ENCODE measurements at places on chromosomes 5 and 9.

DNA sequence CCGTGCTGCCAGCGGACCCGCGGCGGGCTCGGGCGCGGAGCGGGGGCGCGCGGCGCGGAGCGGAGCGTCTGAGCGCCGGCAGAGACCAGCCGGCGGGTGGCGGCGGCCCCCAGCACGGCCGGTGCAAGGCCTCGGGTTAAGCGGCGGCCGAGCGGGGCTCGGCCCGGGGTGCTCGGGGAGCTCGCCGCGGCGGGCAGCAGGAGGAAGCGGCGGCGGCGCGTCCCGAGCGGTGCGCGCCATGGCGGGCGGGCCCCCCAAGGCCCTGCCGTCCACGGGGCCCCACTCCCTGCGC is 150 bp downstream of the SNX30 start:
- DNase-seq = no peak

DNA sequence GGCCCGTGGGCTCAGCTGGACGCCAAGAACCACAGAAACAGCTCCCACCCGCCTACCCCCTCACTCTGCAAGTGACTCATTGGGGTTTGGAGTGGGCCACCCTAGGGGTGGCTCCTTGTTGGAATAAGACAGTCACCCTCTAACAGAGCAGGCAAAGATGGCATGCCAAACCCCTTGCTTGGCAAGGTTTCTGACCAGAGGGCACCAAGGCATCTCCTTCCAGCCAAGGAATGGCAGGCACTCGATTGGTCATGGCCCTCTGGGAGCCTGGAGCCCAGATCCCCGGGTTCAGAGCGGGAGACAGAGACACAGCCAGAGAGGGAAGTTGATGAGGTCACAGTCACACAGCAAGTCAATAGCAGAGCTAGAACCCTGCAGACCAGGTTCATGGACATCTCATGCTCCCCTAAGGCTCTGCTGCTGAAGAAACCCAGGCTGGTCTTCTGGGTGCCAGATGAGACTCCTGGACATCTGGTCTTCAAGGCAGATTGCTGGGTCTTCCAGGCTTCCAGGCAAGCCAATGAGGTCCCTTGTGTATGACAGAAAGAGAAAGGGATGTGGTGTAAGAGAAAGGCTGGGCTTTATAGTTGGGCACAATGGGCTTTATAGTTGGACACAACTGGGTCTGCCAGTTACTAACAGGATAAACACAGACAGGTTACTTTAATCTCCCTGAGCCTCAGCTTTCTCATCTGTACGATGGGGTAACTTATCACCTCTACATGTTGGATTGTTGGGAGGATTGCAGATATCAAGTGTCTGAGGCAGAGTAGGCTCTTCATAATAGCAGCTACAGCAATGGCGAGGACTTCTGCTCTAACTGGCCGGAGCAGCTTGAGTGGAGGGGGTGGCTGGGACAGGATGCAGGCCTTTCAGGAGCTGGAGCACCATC is 23.3 kb upstream of the KIF12 start:
- no peak for DNase-seq

DNA sequence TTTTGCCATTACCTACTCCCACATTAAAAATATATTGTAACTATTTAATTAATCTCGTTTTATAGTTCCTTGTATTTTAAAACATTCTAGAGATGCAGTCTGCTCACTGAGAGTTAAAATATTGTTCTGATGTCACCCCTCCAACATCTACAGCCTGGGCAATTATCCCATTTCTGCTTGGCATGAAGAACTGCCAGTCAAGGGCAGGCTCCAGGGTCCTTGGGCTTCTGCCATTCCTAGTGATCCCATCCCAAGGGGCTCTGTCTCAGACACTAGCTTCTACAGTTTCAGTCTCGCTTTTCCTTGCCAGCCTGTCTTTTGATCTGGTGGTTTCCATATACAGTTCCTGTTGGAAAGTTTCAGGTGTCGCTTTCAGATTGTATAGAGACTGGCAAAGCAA is 287.2 kb downstream of the TMEM232 start:
- DNase-seq = no peak

DNA sequence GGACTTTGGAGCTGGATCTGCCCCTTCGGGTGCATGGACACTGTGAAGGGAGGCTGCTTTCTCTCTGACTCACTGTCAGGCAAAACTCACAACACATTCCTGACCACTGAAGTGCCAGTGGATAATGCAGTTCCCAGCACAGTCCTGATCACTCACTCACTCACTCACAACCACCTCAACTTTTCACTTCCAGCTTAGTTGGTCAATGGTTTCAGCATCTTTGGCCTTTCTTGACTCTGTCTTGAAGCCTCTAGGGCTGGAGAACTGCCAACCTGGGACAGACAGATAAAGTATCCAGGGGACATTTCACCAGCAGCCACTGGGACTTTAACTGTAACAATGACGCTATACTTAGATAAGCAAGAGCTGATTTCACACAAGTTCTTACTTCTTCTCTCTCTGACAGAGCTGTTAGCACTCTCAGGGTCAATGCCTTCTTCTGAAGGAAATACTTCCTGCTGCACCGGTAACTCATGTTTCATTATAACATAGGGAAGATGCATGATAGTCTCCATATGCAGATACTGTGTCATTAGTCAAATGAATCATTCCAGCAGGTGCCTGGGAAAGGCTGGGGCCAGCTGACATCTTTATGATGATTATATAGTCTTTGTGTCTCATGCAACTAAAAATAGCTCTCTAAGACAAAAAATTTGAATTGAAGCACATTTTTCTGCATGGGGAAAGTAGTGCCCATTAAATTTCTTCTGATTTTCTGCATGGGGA is 499.0 kb downstream of the SEMA5A start:
- DNase-seq = no peak

DNA sequence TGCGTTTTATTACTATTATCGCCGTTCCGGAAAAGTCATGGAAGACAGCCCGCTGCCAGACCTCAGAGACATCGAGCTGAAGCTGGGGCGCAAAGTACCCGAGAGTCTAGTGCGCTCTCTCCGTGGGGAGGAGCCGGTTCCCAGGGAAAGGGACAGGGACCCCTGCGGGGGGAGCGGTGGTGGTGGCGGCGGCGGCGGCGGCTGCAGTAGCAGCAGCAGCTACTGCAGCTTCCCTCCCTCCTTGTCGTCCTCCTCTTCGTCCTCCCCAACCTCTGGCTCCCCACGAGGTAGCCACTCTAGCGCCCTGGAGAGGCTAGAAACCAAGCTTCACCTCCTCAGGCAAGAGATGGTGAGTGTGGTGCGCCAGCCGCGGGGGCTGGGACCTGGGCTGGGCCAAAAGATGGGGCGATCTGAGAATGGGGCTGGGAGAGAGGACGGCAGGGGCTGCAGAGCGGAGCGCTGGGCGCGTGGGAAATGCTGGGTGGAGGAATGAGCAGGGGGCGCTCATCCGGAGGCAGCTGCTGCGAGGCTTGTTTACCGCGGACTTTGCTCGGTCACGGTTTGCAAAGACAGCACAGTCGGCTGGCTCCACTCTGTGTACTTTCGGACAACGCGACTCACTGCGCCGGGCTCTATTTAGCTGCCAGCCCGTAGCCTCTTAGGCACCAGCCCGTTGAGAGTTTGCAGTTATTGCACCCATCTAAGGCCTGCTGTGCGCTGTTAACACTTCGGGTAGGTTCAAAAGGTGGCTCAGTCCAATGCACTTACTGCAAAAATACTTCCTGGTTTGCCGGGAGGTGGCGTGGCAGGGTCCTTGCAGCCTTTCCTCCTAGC is 1.1 kb downstream of the LURAP1L start:
- DNase-seq = no peak

DNA sequence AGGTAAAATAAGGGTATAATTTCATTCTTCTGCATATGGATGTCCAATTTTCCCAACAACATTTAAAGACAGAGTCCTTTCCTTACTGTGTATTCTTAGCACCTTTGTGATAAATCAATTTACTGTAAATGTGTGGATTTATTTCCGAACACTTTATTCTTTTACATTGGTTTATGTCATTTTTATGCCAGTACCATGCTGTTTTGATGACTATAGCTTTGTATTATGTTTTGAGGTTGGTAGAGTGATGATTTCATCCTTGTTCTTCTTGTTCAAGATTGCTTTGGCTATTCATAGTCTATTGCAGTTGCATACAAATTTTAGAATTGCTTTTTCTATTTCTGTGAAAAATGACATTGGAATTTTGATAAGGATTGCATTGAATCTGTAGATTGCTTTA is 53.4 kb upstream of the CCDC152 start:
- DNase-seq = no peak

- DNase-seq = no peak
Observed at GRCh38 chr5:17727098-17727497, 92.8 kb downstream of the TAF11L14 start.

DNA sequence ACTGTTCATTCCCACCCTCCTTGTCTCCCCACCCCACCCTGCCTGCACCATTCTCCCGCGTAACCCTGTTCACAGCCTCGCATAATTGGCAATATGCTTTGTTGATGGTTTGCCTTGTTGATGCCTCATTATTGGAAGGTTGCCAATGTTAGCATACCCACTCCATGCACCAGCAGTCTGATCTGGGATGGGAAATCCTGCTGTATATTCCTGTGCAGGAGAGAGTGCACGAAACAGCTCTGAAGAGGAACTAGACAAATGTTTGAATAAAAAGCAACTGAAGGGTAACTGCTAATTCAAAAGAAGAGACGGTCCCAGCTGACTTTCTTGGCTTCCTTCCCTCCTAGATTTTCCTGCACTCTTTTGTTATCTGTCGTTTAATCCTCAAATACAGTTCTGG is 271.7 kb upstream of the TLE4 start:
- no peak for DNase-seq

DNA sequence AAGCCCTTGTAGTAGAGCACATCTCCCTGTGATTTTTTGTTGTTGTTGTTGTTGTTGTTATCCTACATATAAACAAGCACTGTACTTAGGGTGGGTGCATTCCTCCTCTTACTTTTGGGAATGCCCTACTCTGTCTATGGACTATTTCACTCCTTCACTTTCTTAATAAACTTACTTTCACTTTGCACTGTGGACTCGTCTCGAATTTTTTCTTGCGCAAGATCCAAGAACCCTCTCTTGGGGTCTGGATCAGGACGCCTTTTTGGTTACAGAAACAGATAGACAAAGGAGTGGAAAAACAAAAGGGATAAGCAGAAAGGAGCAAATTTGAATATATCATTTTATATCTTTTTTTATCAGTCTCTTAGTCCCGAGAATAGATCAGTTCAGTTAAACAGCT is 14.4 kb upstream of the PAIP1 start:
- no peak for DNase-seq

DNA sequence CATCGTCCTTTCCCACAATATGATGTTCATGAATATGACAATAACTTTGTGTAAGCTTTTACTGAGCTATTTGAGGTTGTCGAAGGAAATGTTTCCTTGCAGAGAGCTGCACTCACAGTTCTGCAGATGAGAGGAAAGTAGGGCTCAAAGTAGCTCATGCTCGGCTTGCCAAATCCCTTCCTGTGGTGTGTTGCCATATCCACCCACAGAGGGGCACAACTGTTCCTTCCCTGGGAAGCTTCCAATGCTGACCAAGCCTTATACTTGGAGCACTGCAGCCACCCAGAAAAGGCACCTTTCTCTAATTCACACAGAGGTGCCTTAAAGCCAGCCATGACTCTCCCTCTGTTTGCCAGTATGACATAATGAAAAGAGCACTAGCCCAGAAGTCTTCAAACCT is 390.3 kb downstream of the CAAP1 start:
- no peak for DNase-seq

GRCh38 chr9:130996676-130997394 is 12.1 kb upstream of the LAMC3 start:
- DNase-seq = no peak

DNA sequence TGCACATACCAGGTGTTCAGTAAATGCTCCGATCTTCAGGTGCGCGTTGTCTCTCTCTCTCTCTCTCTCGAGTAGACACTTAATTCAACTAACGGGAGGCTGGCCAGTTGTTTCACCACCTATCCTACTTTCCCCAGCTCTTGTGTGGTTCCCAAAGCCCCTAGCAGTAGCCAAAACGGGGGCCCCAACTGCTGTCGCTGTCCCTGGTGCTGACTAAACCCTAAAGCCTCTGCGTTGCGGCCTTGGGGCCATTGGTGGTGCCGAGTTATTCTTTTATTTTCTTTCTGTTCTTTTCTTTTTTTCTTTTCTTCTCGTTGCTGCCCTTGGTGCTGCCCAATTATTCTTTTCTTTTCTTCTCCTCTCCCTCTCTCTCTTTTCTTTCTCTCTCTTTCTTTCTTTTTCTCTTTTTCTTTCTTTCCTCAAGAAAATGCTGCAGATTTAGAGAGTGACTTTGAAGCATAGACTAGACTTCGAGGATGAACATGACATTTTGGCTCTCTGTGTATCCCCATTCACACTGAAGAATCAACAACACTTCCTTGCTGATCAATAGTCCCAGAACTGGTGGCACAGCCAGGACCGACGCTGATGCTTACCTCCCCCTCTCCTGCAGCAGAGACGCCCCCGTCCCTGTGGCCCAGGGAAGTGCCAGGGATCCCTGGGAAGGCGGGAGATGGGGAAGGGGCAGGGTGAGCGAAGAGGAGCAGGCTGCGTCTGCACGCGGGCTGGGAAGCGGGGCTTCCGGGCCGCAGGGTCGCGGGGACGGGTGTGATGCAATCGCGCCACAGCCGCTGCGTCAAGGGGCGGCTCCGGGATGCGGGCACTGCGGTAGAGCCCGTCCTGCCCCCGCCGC is at the start of gene FBLL1:
FBLL1 (plus strand) TSS at position 785 of the 853 bp plus-strand sequence. CDS start 200 bp downstream, outside the sequence.
- no peak for DNase-seq

DNA sequence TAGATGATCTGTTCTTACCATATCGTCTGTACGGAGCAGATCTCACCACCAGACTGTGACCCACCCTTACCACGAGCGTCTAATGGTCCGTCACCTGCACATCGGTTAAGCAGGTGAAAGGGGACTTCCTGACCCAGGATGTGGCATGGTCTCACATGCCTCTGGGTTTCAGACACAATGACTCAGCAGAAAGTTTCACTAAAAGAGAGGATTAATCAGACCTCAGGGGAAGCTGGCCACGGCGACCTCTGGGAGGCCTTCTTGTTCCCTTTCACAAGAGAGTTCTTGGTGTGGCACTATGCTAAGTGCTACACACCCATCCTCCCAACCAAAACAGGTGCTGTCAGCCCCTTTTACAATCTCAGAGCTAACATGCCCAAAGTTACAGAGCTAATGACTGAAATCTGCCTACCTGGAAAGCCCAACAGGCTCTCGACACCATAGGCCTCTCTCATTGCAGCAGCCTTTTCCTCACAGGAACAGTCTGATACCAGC is 41.6 kb downstream of the ADAMTS12 start:
- no peak for DNase-seq

- no peak for DNase-seq
Observed at GRCh38 chr5:105917189-105917588, 1753.5 kb downstream of the EFNA5 start.

- DNase-seq = no peak
Observed at GRCh38 chr9:135273008-135273407, 185.5 kb downstream of the OLFM1 start.

- DNase-seq = no peak
Observed at GRCh38 chr9:126956917-126957686, 42.5 kb downstream of the RALGPS1 start.

- no peak for DNase-seq
Observed at GRCh38 chr5:135944967-135945560, 9.7 kb downstream of the LECT2 start.

- no peak for DNase-seq
Observed at GRCh38 chr5:167661605-167662004, 629.8 kb upstream of the WWC1 start.

GRCh38 chr5:124572971-124573370 is 173.5 kb downstream of the ZNF608 start:
- no peak for DNase-seq

Measured in stimulated activated CD8-positive, alpha-beta memory T cell treated with anti-CD3 and anti-CD28 coated beads, Interleukin-7, amount 100 ng/mL, for 1 hour (primary cell).